DND-41 (cell line): ENCODE measurements at places on chromosomes 5 and 9.

DNA sequence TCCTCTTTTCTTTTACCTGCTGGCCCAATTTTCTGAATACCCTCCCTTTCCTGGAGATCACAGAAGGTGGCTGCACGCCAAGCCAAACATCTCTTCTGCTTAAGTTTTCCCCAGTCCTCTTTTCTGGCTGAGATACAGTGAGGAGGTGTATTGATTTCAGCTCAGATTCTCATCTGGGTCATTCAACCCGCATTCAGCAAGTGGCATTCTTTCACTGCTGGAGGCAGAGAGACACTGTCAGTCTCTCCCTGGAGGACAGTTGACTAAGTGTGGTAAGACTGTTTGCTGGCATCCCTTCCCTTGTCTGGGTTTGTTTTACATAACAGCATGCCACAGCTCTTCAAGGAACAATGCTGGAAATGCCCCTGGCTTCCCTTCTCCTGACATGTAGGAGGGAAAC, 60.5 kb downstream of the GABRG2 start:
- H3K27ac ChIP-seq, result no peak overlapping the region
- no peaks in the 10 kb centered on the region for H3K27me3 ChIP-seq
- no peak for DNase-seq
- H3K36me3 ChIP-seq, result no peaks in the 10 kb centered on the region
- no peaks in the 10 kb centered on the region for H3K4me1 ChIP-seq

DNA sequence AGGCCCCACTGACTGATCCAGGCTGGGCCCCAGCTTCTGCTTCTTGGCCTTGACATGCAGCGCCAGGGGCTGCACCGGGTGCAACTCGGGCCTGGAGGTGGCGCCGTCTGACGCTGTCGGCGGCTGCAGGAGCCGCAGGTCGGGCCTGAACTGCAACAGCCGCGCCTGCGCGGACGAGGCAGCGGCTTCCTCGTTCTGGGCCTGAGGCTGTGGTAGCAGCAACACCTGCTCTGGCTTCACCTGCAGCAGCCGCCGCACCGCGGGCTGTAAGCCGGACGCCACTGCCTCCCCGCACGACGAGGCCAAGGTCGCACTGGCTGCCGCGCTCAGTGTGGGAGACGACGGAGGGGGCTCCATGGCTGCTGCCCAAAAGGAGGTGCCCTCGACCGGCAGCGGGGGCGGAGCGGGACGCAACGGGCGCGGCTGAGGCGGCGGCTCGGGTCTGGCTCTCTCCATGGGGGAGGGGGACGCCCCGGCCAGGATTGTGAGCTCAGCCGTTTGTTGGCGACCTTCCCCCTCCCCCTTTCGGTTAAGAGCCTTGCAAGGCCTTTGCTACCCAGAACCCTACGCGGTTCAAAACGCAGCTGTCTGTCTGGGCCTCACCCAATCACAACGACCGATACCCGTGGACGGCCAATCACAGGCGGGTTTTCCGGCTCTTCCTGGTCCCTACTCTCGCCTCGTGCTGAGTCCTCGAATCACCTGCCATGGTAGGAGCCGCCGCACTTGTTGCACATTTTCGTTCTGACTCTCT, 438 bp downstream of the SOX30 start:
- H3K36me3 ChIP-seq, result no peaks in the 10 kb centered on the region
- H3K4me1 ChIP-seq, result no peaks in the 10 kb centered on the region
- no peaks in the 10 kb centered on the region for H3K27me3 ChIP-seq
- no peak for DNase-seq
- H3K27ac ChIP-seq, result no peak overlapping the region
- no peak overlapping the region for H3K4me3 ChIP-seq

GRCh38 chr5:147690595-147690994, 91.9 kb downstream of the JAKMIP2 start:
- DNase-seq, result no peak
- no peaks in the 10 kb centered on the region for H3K4me1 ChIP-seq
- H3K36me3 ChIP-seq, result no peaks in the 10 kb centered on the region
- H3K4me3 ChIP-seq, result no peak overlapping the region
- no peaks in the 10 kb centered on the region for H3K27me3 ChIP-seq

GRCh38 chr5:116062352-116062751, 22.5 kb upstream of the COMMD10 start:
- no peak overlapping the region for H3K27ac ChIP-seq
- H3K36me3 ChIP-seq, result no peaks in the 10 kb centered on the region
- no peaks in the 10 kb centered on the region for H3K4me1 ChIP-seq
- H3K27me3 ChIP-seq, result peaks cover 15% of the 10 kb centered on the region

DNA sequence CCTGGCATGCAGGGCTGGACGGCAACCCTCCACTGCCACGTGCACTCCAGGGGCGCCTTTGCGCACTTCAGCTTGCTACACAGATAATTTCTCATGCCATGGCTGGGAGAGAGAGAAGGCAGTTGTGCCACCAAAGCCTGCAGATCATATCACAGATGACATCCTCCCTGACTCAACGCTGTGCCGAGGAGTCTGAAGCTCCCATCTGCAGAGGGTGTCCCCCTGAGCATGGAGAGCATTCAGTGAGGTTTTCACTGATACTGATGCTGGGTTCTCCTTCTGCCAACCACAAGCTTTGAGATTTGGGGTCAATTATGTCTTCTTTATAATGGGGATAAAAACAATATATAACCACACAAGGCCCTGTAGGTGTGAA, 607.4 kb upstream of the ADAMTS16 start:
- H3K4me3 ChIP-seq, result peak overlapping the region; percentile 51
- DNase-seq, result peak; percentile 90
- H3K27me3 ChIP-seq, result no peaks in the 10 kb centered on the region
- peak overlapping the region; percentile 97 for H3K27ac ChIP-seq

- no peak overlapping the region for H3K4me3 ChIP-seq
- H3K27ac ChIP-seq, result no peak overlapping the region
- peaks cover 42% of the 10 kb centered on the region for H3K4me1 ChIP-seq
- H3K36me3 ChIP-seq, result no peaks in the 10 kb centered on the region
- DNase-seq, result no peak
Measured at GRCh38 chr9:36040271-36040925, 3.7 kb downstream of the RECK start.

DNA sequence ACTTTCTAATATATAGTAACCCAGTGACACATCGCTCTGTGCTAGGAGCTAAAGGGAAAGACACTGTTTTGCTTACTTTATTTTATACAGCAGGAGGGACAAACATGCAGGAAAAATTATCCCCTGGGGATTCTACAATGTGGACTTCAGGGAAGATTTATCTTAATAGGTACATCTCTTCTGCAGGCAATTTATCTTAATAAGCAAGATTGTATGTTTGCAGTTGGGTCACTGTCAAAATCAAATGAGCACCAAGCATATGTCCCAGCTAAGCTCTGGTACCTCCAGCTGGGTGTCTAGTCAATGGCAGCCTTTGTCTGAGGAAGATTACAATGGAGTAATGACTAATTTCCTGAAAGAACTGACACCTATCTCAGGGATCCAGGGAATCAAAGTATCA, 309.9 kb upstream of the PANK3 start:
- no peaks in the 10 kb centered on the region for H3K27me3 ChIP-seq
- H3K36me3 ChIP-seq, result no peaks in the 10 kb centered on the region
- no peak overlapping the region for H3K27ac ChIP-seq
- no peak for DNase-seq
- H3K4me3 ChIP-seq, result no peak overlapping the region

- no peak overlapping the region for H3K27ac ChIP-seq
- no peaks in the 10 kb centered on the region for H3K36me3 ChIP-seq
- H3K27me3 ChIP-seq, result peaks cover 9% of the 10 kb centered on the region
- DNase-seq, result no peak
- H3K4me3 ChIP-seq, result no peak overlapping the region
Measured at GRCh38 chr5:74063821-74064220, 437.8 kb downstream of the ARHGEF28 start.

- DNase-seq, result no peak
- H3K27ac ChIP-seq, result no peak overlapping the region
- peaks cover 19% of the 10 kb centered on the region for H3K4me1 ChIP-seq
- no peaks in the 10 kb centered on the region for H3K27me3 ChIP-seq
Measured at GRCh38 chr9:134028575-134029247, 3.4 kb downstream of the BRD3OS start.

DNA sequence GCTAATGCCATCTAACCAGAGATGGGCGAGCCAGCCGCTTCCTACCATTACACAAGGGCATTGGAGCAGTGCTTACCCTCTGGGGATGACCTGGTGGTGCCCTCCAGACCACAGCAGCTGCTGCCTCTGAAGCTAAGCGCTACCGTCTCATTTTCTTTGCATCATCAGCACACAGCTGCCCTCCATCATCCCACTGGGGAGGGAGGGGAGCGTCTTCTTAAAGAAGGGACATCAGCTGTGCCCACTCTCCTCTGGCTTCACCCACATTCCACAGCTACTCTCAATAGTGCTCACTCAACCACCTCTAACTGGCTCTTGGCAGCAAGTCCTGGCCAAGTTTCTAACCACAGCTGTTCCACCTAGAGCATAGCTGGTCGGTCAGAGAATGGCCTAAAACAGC, 503.4 kb downstream of the NFIB start:
- no peak overlapping the region for H3K27ac ChIP-seq
- no peaks in the 10 kb centered on the region for H3K27me3 ChIP-seq
- H3K36me3 ChIP-seq, result no peaks in the 10 kb centered on the region
- H3K4me3 ChIP-seq, result no peak overlapping the region
- no peak for DNase-seq
- H3K4me1 ChIP-seq, result no peaks in the 10 kb centered on the region

DNA sequence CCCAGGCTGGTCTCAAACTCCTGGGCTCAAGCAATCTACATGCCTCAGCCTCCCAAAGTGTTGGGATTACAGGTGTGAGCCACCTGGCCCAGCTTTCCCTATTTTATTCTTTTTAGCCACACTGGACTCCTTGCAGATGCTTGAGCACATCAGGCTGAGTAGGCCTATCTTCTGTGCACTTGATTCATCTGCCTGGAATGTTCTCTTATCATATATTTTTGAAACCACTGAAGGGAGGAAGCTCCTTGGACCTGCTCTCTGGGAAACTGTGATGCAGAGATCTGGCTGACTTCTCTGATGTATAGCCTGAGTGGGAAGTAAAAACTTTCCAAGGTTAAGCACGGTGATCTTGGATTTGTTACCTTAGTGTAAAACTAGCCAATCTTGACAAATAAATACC, 6.5 kb upstream of the MAT2B start:
- no peak overlapping the region for H3K27ac ChIP-seq
- peaks cover 9% of the 10 kb centered on the region; the same call in 1 of the 2 replicates for H3K4me1 ChIP-seq
- no peaks in the 10 kb centered on the region for H3K27me3 ChIP-seq
- no peak for DNase-seq
- H3K36me3 ChIP-seq, result no peaks in the 10 kb centered on the region

GRCh38 chr5:134103998-134104654, 10.4 kb upstream of the TCF7 start:
- H3K27ac ChIP-seq, result no peak overlapping the region
- H3K27me3 ChIP-seq, result no peaks in the 10 kb centered on the region
- peaks cover 4% of the 10 kb centered on the region; the same call in 1 of the 2 replicates for H3K4me1 ChIP-seq

GRCh38 chr5:122584411-122585300, 190.2 kb upstream of the SNX2 start:
- H3K4me3 ChIP-seq, result no peak overlapping the region
- DNase-seq, result no peak
- H3K27me3 ChIP-seq, result no peaks in the 10 kb centered on the region
- H3K27ac ChIP-seq, result no peak overlapping the region
- no peaks in the 10 kb centered on the region for H3K4me1 ChIP-seq

- H3K36me3 ChIP-seq, result no peaks in the 10 kb centered on the region
- H3K27ac ChIP-seq, result no peak overlapping the region
- H3K27me3 ChIP-seq, result no peaks in the 10 kb centered on the region
- no peaks in the 10 kb centered on the region for H3K4me1 ChIP-seq
- H3K4me3 ChIP-seq, result no peak overlapping the region
- no peak for DNase-seq
Measured at GRCh38 chr5:165242646-165243045, 1737.2 kb downstream of the MAT2B start.

GRCh38 chr5:9716838-9717281, 86.7 kb upstream of the TAS2R1 start:
- H3K27ac ChIP-seq, result no peak overlapping the region
- H3K27me3 ChIP-seq, result no peaks in the 10 kb centered on the region
- H3K4me3 ChIP-seq, result no peak overlapping the region
- no peaks in the 10 kb centered on the region for H3K36me3 ChIP-seq
- no peak for DNase-seq
- H3K4me1 ChIP-seq, result no peaks in the 10 kb centered on the region

- DNase-seq, result no peak
- no peak overlapping the region for H3K4me3 ChIP-seq
- H3K27me3 ChIP-seq, result no peaks in the 10 kb centered on the region
- H3K36me3 ChIP-seq, result no peaks in the 10 kb centered on the region
- H3K4me1 ChIP-seq, result no peaks in the 10 kb centered on the region
Measured at GRCh38 chr5:179306191-179307012, 38.9 kb downstream of the ADAMTS2 start.

DNA sequence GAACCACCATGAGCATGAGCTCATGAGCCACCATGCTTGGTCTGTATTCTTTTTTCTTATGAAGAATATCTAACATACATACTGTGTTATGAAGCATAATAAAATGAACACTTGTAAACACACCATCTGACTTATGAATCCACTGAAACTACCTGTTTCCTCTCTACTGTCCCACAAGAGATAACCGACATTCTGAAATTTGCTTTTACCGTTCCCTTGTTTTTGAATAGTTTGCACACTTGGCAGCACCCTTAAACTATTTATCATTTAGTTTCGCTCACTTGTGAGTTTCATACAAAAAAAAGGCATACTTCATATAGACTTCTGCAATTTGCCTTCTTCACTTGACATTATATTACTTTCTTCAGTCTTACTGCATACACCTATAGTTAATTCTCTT, 8.9 kb downstream of the LARS1 start:
- H3K27ac ChIP-seq, result no peak overlapping the region
- H3K36me3 ChIP-seq, result peaks cover 65% of the 10 kb centered on the region
- DNase-seq, result no peak
- no peaks in the 10 kb centered on the region for H3K4me1 ChIP-seq
- no peaks in the 10 kb centered on the region for H3K27me3 ChIP-seq

- no peak overlapping the region for H3K27ac ChIP-seq
- no peaks in the 10 kb centered on the region for H3K4me1 ChIP-seq
- H3K36me3 ChIP-seq, result no peaks in the 10 kb centered on the region
- no peak overlapping the region for H3K4me3 ChIP-seq
Measured at GRCh38 chr9:80881940-80882339, 807.4 kb downstream of the TLE1 start.

DNA sequence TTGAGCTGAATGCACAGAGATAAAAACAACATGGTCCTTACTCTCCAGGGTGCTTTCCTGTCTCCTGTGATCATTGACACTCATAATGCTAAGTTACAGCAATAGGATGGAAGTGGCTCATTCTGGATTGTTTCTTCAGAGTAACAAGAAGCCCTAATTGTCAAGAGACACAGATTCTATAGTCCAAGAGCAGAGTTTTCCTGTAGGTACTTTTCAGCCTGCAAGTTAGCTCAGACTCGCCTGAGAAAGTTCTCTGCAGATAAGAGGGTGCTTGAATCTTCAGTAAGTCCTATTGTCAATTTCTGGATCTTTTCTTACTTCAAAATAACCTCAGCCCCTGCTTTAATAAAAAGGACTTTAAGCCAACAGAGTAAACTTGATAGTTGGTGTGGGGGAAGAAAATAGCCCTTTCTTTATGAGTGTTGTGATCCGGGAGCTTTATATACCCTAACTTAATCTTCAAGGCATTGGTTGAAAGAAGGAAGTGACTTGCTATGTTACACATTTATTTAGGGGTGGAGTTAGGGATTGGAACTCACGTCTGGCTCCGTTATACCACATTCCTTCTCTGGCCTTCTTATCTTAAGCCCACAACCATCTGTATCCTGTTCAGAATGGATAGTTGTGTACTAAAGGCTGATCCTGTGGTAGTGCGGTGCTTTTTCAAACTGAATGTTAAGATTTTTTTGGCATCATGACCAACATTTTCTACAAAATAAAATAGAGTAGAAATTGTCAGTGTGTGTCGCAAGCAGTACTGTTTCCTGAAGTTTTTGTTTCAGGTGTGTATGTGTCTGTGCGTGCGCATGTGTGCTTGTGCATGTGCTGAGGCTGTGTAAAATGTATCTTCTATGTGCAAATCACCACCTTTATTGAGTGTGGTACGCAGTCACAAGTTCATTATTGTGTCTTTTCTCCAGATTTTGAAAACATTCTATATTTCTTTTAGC, 173.9 kb downstream of the WDR70 start:
- no peak overlapping the region for H3K4me3 ChIP-seq
- no peak overlapping the region for H3K27ac ChIP-seq
- no peaks in the 10 kb centered on the region for H3K4me1 ChIP-seq
- H3K36me3 ChIP-seq, result no peaks in the 10 kb centered on the region
